ENCODE measurements at places on chromosomes 2 and 18.

DNA sequence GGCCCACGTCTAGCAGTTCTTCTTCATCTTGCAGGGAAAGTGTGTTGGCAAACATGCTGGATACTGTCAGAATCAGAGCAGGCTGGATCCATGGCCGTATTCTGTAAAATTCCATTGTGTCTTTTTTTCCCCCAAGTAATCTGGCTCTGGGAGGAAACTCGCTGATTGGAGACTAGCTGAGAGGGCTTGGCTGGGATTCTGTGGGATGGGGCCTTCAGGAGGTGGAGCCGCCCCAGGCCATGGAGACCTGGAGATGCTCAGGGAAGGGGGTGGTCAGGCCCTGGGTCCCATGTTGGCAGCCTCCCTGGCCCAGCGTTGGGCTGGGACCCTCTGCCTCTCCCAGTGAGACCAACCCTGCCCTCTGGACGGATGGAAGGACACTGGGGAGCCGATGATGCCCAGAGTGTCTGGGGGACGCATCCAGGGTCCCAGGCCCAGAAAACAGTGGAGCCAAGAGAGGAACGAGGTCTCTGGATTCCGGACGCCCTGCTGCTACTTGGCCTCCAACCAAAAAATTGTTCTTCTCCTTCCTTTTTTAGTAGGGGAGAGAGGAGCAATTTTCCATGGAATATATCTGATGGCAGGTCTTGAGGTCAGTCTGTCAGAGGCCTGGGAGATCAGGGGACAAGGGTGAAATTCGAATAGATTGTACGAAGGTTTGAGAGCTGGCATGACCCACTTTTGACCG lies 114.5 kb downstream of the AGAP1 start:
- no peak for DNase-seq
- H3K4me3 ChIP-seq = no peak overlapping the region
- H3K27me3 ChIP-seq = peaks cover 8% of the 10 kb centered on the region
- no peaks in the 10 kb centered on the region for H3K4me1 ChIP-seq
- no peak overlapping the region for H3K27ac ChIP-seq

DNA sequence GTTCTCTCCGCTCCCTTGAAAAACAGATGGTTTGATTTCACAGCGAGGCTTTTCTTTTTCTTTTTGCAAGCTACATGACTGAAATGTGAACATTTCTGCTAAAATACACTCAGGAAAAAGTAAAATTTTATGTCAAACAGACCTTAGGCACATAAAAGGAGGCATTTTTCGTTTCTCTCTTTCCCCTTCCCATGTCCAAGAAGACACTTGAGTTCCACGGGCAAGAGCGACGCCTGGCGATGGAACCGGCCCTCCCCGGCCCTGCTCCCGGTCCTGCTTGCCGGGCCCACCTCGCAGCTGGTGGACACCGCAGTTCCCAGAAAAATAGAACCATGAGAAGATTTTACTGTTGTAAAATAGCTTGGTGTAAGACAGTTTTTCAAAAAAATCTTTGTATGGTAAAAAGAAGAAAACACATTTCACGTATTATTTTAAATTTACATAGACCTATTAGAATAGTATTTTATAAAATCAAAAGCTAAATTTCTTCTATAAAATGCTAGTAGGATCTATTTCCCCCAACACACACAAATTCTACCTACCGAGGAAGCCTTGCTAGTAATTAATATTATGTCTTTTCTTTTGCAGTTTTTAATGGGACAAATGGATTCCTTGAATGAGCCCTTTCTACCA lies 2.3 kb upstream of the ALKAL2 start:
- H3K36me3 ChIP-seq = no peaks in the 10 kb centered on the region
- DNase-seq = peak; percentile 74
- peaks cover 5% of the 10 kb centered on the region for H3K4me1 ChIP-seq
- H3K27me3 ChIP-seq = peaks cover 41% of the 10 kb centered on the region

DNA sequence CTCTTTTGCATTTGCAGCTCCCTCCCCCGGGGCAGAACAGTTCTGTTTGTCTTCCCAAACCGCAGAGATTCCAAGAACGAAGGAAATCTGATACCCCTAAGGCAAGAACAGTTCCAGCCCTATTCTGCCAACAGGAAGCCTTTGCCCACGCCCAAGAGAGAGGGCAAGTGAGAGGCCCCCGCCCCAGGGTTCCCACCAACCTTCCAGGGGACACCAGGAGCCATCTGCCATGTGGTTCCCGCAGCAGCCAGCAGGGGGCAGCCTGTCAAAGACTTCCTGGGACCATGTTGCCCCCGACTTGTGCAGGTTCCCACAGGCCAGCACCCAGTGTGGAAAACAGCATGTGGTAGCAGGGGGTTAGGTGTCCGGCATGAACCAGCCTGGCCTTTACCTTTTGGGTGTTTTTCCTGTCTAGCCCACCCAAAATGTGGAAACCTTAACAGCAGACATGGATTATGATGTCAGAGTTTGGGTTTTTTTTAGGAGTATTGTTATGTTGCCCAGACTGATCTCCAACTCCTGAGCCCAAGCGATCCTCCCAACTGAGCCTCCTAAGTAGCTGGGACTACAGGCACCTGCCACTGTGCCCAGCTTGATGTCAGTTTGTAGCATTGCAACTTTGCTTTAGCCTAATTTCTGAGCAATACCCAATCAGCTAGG lies 21.7 kb upstream of the EFHD1 start:
- no peaks in the 10 kb centered on the region for H3K27me3 ChIP-seq
- no peak overlapping the region for H3K4me3 ChIP-seq
- no peak overlapping the region for H3K27ac ChIP-seq
- DNase-seq = peak; percentile 84
- H3K4me1 ChIP-seq = no peaks in the 10 kb centered on the region
- no peaks in the 10 kb centered on the region for H3K36me3 ChIP-seq

- H3K27me3 ChIP-seq = no peaks in the 10 kb centered on the region
- H3K4me1 ChIP-seq = peaks cover 1% of the 10 kb centered on the region
- no peak overlapping the region for H3K27ac ChIP-seq
Measured at GRCh38 chr2:241942416-241943208, 73.1 kb downstream of the RTP5 start.

DNA sequence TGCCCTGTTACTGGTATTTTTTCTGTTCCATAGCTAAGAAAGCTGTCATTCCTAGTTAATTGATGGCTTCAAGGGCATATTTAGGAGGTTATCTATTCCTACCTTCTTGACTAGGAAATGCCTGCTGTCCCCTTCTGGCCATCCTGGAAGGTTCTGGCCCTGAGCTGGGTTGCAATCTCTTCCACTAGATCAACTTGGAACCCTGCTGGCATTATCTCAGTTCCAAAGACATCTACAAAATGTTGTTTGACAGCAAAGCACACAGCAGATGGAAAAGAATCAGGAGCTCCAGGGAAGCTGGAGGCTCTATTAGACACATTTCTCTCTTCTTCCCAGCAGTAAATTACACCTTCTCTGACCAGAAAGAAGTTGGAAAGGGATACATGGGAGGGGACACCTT lies 192.1 kb downstream of the ARHGAP28 start:
- H3K4me3 ChIP-seq = no peak overlapping the region
- H3K27me3 ChIP-seq = peaks cover 8% of the 10 kb centered on the region
- no peaks in the 10 kb centered on the region for H3K36me3 ChIP-seq
- DNase-seq = no peak

GRCh38 chr2:100427627-100428258 lies 10.3 kb upstream of the CHST10 start:
- H3K27ac ChIP-seq = no peak overlapping the region
- peaks cover 6% of the 10 kb centered on the region for H3K4me1 ChIP-seq
- H3K36me3 ChIP-seq = no peaks in the 10 kb centered on the region
- DNase-seq = peak; percentile 86
- peaks cover 5% of the 10 kb centered on the region for H3K27me3 ChIP-seq

GRCh38 chr18:39793609-39794008 lies 2161.4 kb upstream of the PIK3C3 start:
- no peak for DNase-seq
- H3K27ac ChIP-seq = no peak overlapping the region
- H3K4me3 ChIP-seq = no peak overlapping the region
- no peaks in the 10 kb centered on the region for H3K27me3 ChIP-seq

DNA sequence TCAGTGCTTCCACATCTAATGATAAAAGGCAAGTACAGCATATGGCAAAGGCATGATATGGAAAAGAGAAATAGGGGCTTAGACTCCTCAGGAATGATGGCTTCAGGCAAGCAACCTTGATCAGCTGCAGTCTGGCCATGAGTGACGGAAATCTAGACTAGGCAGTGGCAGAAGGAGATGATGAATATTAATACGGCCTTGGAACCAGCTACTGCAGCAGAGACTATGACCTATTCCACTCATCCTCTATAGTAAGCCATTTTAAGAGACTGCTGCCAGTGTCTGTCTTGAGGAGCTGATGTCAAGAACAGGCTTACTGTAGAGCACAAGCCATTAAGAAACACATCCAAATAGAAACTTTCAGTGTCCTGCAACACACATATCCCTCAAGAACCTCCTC lies 23.7 kb downstream of the ASXL2 start:
- DNase-seq = no peak
- H3K36me3 ChIP-seq = peaks cover 3% of the 10 kb centered on the region
- H3K4me1 ChIP-seq = peaks cover 52% of the 10 kb centered on the region
- no peak overlapping the region for H3K4me3 ChIP-seq

DNA sequence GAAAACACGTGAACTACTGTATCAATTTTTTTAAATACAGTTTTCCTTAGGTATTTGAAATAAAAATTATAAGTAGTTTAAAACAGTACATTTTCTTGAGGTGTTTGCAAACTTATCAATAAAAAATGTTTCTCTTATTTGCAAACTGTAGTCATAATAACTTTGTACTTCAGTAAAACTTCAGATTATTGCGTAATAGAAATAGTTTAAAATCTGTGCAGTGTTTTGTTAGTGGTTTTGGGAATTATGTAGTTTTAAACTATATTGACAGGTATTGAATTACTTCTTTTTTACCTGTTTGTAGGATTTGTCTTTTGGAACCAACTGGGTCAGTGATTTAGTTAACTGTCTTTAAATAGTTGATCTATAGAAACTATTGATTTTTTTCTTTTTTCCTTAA lies 7.3 kb downstream of the NAPG start:
- H3K4me1 ChIP-seq = peaks cover 44% of the 10 kb centered on the region
- H3K27ac ChIP-seq = no peak overlapping the region
- H3K4me3 ChIP-seq = no peak overlapping the region
- DNase-seq = no peak
- peaks cover 22% of the 10 kb centered on the region for H3K36me3 ChIP-seq

- no peaks in the 10 kb centered on the region for H3K36me3 ChIP-seq
- peak overlapping the region; percentile 61 for H3K4me3 ChIP-seq
- DNase-seq = peak; percentile 12
- H3K27me3 ChIP-seq = peaks cover 40% of the 10 kb centered on the region
- H3K4me1 ChIP-seq = peaks cover 9% of the 10 kb centered on the region
- H3K27ac ChIP-seq = no peak overlapping the region
Measured at GRCh38 chr2:204545861-204546735, 823 bp downstream of the PARD3B start.

GRCh38 chr2:227657199-227657845 lies 9.3 kb upstream of the SCYGR5 start:
- no peaks in the 10 kb centered on the region for H3K36me3 ChIP-seq
- H3K27me3 ChIP-seq = peaks cover 12% of the 10 kb centered on the region
- no peak for DNase-seq
- H3K27ac ChIP-seq = no peak overlapping the region

DNA sequence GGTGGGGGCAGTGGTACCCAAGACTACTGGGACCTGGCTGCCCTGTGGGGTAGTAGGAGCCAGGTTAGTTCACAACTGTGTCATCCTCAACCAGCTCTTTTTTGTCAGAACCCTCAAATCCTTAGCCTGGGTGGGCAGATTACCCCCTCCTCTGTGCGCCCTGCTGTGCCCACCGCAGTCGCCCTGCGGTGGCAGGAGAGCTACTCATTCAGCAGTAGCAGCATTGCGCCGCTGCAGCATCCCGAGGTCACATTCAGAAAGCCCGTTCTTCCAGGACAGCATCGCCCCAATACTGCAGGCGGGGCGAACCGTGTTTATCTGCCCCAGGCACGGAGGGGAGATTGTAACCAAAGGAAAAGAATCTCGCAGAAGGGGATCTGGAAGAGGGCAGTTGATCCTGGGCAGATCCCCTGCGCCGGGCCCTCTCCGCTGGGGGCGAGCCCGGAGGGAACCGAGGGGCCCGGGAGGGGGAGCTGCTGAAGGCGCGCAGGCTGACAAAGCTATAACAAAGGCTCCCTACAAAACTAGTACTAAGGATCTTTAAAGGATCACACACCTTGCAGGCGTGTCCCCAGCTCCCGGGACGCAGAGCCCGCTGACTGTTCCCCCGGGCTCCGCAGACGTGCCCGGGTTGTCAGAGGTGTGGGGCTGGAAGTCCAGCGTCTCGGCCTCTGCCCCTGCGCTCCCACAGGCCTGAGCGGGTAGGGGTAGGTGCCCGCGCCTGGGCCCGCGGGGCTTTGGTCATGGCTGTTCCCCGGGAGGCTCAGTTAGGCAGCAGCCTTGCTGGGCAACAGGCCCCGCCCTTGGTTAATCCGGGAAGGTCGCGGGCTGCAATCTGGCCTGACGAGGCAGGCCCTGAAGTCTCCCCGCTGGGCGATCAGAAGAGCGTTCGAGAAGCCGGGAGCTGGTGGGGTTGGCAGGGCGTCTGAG lies 13.2 kb downstream of the POU3F3 start:
- H3K4me1 ChIP-seq = peaks cover 8% of the 10 kb centered on the region
- no peak for DNase-seq
- no peaks in the 10 kb centered on the region for H3K36me3 ChIP-seq
- no peak overlapping the region for H3K27ac ChIP-seq

GRCh38 chr2:52518678-52519077 lies 1248.9 kb upstream of the CHAC2 start:
- H3K4me3 ChIP-seq = no peak overlapping the region
- H3K4me1 ChIP-seq = no peaks in the 10 kb centered on the region
- no peaks in the 10 kb centered on the region for H3K27me3 ChIP-seq
- no peak for DNase-seq
- no peak overlapping the region for H3K27ac ChIP-seq

DNA sequence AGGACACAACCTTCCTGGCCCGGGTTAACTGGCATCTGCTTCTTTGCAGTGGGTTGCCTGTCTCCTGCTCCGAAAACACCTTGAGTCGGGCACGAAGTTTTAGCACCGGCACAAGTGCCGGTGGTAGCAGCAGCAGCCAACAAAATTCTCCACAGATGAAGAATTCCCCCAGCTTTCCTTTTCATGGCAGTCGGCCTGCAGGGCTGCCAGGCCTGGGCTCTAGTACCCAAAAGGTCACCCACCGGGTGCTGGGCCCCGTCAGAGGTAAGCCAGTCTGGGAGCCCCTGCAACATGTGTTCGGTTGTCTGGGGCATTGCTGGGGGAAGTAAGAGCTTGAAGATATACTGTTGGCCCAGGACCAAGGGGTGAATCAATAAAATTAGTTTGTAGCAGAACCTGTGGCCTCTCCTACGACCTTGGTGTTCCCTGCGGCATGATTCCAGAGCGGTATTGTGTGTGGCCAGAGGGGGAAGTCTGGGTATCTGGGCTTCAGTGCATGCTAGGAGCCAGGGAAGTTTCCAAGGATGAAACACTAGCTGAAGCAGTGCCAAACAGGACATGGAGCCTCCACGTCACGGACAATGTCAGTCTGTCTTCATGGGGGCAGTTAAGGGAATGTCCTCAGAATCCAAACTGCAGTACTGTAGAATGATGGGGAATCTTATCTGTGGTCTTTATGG lies 7.8 kb downstream of the AGBL5 start:
- H3K27me3 ChIP-seq = no peaks in the 10 kb centered on the region
- no peak overlapping the region for H3K27ac ChIP-seq
- H3K4me1 ChIP-seq = no peaks in the 10 kb centered on the region
- peaks cover 15% of the 10 kb centered on the region for H3K36me3 ChIP-seq
- no peak overlapping the region for H3K4me3 ChIP-seq

- H3K4me1 ChIP-seq = no peaks in the 10 kb centered on the region
- H3K4me3 ChIP-seq = no peak overlapping the region
- no peak overlapping the region for H3K27ac ChIP-seq
Measured at GRCh38 chr2:147204102-147204501, 640.7 kb upstream of the ACVR2A start.
